ENCODE measurements at places on chromosomes 11 and 22.

- no peak for DNase-seq
These were observed 44.6 kb upstream of the RIC3 start for GRCh38 chr11:8213376-8213775.

DNA sequence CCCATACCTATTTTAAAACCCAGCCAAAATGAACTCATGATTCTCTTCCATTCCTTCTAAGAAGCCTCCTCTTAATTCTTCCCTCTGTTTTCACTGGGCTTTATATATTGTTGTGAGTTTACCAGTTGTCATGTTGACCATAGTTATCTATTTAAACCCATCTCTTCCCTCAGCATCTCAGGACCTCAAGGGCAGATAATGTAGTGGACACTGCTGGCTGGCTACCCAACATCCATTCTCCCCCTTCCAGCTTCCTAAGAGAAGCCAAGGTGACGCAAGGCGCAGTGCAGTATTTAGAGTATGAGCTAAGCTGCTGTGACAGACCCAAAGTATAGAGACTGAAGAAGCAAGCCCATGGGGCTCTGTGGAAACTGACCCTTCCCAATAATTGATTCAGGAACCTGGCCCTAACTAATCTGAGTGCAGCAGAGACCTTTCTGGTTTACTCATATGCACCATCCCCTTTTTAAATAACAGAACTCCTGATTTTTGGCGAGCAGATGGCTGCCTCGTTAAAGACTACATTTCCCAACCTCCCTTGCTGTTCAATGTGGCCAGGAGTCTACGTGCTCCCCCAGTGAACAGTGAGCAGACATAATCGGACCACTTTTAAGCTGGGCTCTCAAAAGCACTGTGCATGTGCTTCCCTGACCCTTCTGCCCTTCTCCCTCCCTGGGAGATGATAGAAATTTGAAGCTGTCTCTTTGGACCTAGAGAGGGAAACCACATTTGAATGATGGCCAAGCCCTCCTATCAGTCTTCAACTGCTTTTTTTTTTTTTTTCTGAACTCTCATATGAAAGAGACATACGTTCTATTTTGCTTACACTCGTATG lies 28.1 kb upstream of the CREB3L1 start:
- DNase-seq: no peak

DNA sequence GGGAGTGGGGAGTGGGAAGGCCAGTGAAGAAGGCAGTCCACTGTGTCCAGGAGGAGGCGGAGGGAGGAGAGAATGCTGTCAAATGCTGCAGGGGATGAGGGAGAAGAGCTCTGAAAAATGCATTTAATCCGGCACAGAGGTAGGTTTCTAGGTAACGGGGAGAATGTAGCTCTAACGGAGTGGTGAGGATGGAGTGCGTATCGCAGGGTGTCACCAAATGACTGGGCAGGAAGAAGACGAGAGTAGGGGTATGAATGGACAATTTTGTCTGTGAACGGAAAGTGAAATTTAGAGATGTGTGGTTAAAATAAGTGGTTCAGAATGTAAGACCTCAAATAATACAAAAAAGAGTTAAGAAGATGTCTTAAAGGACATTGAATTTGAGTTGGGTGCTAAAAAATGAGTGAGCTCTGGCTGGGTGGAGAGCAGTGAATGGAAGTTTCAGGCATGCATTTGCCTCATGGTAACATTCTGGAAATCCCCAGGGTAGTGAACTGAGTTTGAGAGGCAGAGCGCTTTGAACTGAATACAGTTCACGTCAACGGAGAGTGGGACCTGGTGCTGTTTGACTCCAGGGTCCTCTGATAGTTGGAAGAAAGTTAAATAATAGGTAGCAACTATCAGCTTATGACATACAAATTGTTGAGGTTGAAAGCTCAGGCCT lies 81.3 kb upstream of the CADM1 start:
- DNase-seq: no peak

- no peak for DNase-seq
These were observed 45.5 kb upstream of the TTLL12 start for GRCh38 chr22:43232445-43232844.

DNA sequence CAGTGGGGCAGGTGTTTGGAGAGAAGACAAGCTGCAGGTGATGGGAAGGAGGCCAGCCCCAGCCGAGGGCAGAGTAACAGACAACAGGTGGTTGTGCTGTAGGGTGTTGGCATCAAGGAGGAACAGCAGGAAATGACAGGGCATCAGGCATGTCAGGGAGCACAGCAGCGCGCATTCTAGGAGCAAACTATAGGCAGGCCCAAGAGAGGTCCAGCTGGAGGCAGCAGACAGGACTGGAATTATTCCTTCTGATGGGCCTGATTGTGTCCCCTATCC lies 13.6 kb downstream of the ADM start:
- peak; percentile 34 for DNase-seq

GRCh38 chr11:72700146-72700545 lies 25.9 kb upstream of the PDE2A start:
- DNase-seq: no peak

DNA sequence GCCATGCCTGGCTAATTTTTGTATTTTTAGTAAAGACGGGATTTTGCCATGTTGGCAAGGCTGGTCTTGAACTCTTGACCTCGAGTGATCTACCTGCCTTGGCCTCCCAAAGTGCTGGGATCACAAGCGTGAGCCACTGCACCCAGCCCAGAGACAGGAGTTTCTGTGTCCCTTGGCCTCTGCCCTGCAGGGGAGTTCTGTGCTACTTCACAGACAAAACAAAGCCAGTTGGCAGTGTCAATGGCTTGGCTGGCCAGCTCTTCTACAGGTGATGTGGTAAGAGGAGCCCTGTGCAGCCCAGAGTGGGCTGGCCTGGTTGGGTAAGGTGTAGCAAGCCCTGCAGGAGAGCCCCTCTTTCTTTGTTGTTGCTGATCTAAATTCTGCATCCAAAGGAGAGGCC lies 60.5 kb upstream of the SHISAL1 start:
- no peak for DNase-seq

DNA sequence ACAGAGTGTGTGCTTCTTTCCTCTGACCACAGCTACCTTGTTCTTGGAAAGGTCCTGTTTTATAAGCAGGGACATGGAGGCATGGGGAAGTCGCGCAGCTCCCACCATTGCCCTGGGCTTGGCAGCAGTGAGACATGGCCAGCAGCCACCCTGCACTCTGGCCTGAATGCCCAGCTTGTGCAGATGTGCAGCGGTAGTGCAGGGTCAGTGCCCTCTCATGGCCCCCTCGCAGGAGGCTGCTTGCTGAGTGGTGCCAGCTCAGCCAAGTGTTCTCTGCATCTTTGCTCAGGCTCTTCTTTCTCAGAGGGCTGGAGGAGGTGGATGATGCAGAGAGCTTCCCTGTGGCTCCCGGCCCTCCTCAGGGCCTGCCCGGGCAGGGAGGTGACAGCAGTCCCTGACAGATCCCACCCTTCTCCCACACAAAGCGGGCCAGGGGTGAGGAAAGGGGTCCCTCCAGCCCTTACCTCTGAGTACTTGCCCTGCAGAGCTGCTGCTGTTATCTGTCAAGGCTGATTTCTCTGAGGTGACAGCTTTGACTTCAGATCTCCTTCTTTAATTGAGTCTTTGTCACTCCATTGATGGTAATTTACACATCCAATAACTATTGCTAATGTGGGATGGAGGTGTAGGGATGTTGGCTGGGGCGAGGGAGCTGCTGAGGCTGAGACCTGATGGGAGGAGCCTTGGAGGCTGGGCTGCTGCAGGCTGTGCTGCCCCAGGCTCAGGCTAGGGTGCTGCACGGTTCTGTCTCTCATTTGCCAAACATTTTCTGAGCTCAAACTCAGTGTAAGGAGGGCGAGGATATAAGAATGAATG lies 47.4 kb upstream of the B3GAT1 start:
- no peak for DNase-seq
